ENCODE measurements at places on chromosomes 4 and X.

DNA sequence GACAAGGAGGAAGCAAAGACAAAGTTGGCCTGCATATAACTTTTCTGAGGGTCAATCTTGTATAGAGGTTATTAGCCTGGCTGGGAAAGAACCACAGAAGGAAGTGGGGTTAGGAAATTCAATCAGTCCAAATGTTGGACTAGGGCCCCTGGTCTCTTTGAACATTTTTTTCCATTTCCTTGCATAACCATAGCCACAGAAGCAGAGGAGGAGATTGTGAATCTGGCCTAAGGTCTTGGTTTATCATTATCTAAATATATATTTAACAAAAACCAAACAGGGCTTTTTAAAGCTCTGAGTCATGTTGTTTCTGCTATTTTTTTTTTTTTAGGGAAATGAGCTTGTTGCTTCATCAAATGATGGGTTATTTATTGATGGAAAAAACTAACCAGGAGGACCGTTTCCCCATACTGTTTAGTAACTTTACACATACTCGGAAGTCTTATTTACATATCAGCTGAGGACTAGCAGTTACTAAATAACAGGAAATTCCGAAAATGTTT lies 97.7 kb upstream of the ACSL4 start:
- DNase-seq, result no peak

DNA sequence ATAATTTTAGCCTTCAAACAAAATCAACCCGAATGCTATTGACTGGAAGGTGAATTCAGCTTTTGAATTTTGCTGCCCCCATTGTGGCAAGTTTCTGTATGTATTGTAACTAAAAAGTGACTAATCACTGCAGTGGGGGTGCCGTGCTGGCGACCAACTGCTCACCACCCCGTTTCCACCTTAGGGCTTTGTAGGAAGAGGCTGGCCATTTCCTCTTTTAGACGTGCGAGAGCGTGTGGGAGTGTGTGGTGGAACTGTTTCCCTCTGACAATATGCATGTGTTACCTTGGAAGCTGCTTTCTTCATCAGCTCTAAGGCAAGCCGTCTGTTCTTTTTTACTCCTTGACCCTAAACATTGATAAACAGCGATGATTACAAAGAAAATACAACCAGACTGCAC lies 78.8 kb downstream of the SEL1L3 start:
- no peak for DNase-seq

DNA sequence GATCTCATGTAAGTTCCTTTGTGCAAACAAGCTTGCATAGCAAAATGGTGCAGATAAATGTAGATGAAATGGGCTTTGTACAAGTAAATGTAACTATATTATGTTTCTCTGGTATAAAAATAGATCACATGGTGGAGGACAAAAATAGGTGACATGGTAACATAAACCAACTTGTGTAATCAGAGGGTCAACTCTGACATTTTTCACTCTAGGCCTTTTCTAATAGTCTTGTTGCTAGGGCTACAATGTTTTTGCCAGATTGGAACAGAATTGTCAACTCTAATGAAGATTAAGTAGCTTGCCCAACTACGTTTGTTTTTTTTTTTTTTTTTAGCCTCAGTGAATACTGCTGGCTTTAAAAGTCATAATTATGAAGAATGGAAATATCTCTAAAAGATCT lies 11.5 kb downstream of the MAD2L1 start:
- peak; percentile 14 for DNase-seq

GRCh38 chrX:93932471-93933220 lies 258.6 kb downstream of the FAM133A start:
- no peak for DNase-seq

DNA sequence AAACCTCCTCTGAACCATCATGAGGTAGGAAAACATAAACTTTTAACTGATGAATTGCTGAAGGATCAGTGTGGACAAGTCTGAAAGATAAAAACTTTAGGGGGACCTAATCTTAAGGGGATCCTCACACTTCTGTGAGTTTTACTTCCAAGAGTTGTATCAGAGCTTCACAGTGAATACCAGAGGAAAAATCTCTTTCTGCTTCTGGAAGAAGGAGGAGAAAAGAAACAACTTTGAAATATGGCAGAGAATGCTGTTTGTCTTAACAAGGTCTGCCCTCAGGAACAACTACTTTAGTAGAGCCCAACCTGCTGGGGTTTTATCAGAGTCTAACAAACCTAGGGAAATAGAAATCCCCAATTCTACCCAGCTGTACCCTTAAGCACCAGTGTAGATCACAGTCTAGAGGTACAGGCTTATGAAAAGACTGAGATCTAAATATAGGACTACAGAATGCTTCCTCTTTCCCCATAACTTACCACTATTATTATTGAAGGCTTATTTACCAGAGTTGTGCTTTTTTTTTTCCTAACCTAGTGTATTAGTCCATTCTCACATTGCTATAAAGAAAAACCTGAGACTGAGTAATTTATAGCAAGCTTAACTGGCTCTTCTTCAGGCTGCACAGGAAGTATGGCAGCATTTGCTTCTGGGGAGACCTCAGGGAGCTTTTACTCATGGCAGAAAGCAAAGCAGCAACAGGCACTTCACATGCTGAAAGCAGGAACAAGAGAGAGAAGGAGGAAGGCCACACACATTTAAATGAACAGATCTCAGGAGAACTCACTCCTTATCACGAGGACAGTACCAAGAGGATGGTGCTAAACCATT lies 167.9 kb downstream of the CAMK2D start:
- DNase-seq, result no peak

DNA sequence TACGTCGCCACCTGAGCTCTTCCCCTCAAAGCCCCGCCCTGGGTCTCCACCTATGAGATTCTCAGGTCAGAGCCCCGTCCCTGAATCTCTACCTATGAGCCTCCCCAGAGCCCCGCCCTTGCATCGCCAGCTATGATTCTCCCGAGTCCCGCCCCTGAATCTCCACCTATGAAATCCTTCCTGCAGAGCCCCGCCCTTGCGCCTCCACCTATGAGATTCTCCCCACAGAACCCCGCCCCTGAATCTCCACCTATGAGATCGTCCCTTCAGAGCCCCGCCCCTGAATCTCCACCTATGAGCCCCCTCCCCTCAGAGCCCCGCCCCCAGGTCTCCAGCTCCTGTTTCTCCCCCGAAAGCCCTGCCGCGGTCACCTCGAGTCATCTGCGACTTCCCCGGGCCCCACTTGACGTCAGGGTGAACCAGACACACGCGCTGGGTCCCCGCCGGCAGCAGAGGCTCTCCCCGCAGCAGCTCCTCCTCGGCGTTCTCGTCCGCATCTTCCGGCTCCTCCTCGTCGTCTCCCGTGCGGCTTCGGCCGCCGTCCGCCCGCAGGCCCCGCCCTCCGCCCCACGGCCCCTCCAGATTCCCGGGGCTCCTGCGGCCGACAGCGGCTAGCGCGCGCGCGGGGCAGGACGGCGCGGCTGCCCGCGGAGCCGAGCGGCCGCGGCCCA lies 393 bp downstream of the GTPBP6 start:
- no peak for DNase-seq

DNA sequence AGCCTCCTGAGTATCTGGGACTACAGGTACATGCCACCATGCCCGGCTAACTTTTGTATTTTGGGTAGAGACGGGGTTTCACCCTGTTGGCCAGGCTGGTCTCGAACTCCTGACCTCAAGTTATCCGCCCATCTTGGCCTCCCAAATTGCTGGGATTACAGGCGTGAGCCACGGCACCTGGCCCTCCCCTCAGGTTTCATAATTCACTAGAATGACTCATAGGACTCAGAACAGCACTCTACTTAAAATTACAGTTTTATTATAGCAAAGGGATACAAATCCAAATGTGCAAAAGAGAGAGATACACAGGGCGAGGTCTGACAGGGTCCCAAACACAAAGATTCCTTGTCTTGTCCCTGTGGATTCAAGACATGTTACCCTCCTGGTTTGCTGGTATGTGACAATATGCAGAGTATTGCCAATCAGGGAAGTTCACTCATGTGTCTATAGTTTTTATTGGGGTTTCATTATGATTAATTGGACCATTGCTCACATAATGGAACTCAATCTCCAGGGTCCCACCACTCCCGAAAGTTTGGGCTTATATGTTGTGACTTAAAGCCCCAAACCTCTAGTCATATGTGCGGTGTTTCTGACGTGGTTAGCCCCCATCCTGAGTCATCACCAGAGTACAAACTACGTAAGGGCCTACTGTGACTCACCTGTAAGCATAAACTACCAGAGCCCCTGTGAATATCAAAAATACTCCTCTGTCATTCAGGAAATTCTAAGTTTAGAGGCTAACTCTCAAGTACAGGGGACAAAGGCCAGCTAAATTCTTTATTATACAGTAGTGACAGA lies 5.2 kb downstream of the YIPF6 start:
- no peak for DNase-seq

DNA sequence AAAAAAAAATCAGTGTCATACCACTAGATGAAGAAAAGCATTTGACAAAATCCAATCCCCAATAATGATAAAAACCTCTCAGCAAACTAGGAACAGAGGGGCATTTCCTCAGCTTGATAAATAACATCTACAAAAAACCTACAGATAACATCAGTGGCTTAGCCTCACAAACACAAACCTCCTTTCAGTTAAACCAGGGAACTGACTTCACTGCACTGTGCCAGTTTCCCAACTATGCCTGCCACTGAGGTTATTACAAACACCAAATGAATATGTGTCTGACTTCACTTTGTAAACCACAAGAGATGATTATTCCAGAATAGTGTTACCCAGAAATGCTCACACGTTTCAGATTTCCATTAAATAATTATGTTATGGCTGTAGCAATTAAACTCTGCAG lies 15.3 kb downstream of the MTMR8 start:
- DNase-seq, result no peak

GRCh38 chrX:24862343-24862742 lies 153.4 kb downstream of the ARX start:
- DNase-seq, result no peak

GRCh38 chr4:147378780-147379179 lies 102.1 kb upstream of the EDNRA start:
- no peak for DNase-seq

- no peak for DNase-seq
These were observed 50.0 kb downstream of the COMMD8 start for GRCh38 chr4:47413521-47413920.

DNA sequence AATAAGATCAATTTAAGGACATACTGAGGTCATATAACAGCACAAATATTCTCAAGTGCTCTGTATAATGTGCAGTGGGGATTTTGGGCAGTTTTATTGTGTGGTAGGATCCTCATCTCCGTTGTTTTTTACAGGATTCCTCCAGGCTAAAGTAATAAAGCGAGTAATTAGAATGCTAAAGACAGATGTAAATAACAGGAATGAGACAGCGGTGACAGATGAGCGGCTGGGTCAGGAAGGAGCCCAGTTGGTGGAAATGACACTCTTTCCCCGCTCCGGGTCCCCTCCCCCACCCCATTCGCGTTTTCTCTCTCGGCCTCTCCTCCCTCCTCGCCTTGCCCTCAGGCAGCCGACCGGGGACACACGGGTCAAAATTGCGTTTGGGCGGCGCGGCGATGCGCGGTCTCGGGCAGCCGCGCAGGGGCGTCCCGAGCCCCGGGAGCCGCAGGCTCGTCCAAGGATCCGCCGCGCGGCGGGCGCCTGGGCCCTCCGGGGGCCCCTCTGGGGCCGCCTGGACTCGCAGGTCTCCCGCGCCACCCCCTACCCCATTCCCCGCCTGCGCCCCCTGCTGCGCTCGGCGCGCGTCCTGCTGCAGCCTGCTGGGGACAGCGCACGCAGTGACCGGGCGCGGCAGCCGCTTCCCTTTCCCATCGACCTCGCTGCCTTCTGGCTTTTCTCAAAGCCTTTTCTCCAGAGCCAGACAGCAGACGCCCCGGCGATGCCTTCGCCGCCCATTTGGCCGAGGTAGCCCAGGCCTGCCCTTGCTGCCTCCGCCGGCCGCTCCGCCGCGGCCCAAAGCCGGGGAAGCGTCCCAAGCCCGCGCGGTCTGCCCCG lies 16.2 kb downstream of the POU4F2 start:
- DNase-seq, result peak; percentile 22

DNA sequence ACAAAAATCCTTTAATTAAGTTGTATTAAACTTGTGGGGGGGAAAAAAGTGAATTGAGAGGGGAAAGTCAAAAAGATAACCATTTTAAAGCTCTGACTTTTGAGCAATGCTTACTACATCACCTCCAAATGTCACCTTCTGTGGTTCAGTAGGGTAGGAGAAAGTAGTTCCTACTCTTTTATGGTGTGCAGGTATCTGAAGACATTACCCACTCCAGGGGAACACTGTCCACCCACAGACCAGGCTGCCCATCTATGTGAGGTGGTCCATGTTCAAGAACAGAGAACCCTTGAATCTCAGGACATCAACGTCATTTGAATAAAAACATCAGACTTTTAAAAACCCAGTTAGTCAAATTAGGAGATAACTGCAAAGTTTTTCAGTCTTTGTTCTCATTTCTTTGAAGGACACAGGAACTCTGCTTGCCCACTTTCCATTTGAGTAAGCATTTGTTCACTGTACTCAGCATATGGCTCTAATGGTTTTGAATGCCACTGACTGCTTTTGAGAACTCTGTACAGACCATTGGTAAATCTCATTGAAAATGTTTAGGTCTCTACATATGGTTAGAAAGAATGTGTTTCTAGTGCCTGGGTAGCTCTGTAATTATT lies 18.4 kb downstream of the NMU start:
- DNase-seq, result no peak

DNA sequence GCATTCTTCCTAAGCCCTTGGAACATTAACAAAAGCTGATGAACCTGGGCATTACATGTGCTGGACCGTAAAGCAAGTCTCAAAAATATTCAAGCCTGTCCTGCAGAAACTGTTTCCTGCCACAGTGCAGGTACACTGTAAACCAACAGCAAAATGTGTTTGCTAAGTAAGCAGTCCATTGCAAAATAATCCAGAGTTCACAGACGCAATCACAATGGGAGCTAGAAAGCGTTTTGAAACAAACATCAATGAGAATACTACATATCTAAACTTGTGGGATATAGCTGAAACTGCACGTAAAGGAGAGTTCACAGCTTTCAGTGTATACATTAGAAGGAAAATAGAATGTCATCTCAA lies 61.6 kb downstream of the RGS12 start:
- DNase-seq, result no peak

DNA sequence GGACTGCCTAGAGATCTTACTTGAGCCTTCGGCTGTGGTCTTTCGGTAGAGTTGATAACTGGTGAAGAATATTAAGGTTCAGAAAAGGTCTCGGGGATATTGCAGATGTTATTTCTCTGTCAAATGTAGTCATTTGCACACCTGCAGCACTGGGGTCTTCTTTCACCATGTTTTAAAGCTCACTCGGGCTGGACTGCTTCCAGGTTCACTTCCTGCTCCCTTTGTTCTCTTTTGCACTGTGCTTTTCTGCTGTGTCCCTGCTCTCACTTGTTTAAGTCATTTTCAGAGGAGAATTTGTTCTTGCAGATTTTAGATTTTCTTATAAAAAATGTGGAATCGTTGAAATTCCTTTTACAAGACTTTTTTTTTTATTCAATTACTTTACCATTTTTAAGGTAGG lies 68.5 kb downstream of the BMPR1B start:
- no peak for DNase-seq
